Right ventricle myocardium superior (tissue), 1 donor: ENCODE measurements at places on chromosomes 13 and 19. TPM values are rescaled to one million over a fixed set of nuclear protein-coding genes. Genes with fewer than 3 reads are reported as not detected.
A peak's percentile ranks its signal among the peaks of the same experiment; 100 is the strongest.

- DNase-seq = peak; percentile 70
Measured at GRCh38 chr19:47097396-47098201, 16.0 kb downstream of the ZC3H4 start.

The TEX101 gene
- not detected for total RNA-seq

The BSPH1 gene
- total RNA-seq = not detected

- DNase-seq = no peak
Measured at GRCh38 chr19:28386470-28386869, 826.5 kb downstream of the UQCRFS1 start.

The PCP2 gene
- total RNA-seq = 3.9 TPM

The TMC4 gene
- total RNA-seq = 0.91 TPM

The RPS28 gene
- total RNA-seq = 1,119 TPM

DNA sequence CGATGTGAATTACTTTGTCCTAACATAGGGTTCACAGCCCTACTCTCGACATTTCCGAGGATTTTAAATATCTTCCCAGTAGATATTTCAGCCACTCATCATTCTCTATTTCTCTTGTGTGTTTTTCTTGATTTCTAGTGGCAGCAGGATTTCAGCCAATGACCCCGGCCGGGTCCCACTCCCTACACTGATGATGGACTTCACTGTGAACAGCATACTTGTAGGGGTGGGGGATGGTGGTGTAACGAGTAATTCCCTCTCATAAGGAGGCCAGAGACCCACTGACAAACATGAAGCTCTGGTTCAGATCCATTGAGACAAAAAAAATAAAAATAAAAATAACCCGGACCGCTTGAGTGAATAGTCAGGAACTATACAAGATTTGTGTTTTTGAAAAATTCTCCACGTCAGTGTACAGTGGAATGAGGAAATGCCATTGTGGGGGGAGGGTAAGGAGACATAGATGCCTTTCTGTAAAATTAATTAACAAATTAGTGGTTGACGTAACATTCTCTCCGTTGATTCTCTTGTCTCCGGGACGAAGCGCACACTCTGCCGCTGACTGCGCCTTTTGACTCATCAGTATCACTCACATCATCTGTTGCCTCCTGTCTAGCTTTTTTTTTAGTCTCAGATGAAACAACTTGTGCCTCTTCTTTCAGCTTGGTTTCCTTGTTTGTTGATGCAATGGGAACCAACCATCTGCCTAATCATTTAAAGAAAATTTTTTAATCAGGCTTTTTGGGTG, 48.8 kb upstream of the IRS2 start:
- DNase-seq = no peak

- DNase-seq = peak; percentile 86
Measured at GRCh38 chr19:55088543-55089341, 13.1 kb downstream of the EPS8L1 start.

The NCLN gene
- 24.9 TPM for total RNA-seq

The TMEM221 gene
- 0.11 TPM for total RNA-seq

DNA sequence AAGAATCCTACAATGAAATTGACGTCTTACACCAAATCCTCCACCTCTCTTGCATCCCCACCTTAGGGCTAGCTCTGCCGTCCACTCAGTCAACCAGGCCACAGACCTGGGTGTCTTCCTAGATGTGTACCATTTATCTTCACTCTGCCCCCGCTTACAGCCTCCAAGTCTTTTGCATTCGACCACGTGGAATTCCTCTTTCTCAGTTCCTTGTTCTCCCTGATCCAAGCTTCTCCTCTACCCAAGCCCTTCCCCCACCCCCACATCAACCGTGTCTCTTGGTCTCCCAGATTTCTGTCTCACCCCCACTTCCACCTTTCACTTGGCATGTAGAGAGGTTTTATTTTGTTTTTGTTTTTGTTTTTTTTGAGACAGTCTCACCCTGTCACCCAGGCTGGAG, 1.2 kb upstream of the DMWD start:
- DNase-seq = no peak

The MISP gene
- total RNA-seq = not detected

GRCh38 chr19:42202290-42202880, 15.1 kb downstream of the DEDD2 start:
- no peak for DNase-seq

The PBX4 gene
- total RNA-seq = not detected

- no peak for DNase-seq
Measured at GRCh38 chr13:61797397-61797796, 381.7 kb upstream of the PCDH20 start.

GRCh38 chr19:10211691-10212090, 16.9 kb upstream of the DNMT1 start:
- no peak for DNase-seq

DNA sequence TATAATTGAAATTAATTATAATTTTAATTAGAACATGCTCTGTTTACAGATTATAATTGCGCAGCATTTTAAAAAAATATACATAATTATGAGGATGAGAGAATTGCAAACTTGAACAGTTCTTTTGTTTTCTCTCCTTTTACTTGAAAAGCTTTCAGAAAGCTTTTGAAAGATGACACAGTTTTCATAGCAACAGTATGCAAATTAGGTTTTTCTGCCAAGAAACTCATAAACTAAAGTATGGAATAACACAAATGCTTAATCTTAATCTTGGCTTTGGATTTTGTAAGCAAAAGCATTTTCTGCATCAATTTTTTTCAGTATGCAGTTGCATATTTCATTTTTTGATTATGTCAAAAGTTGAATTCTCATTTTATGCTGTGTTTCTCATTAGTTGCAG, 32.8 kb upstream of the AKAP11 start:
- no peak for DNase-seq

GRCh38 chr19:4847190-4847973, 15.9 kb upstream of the TICAM1 start:
- DNase-seq = no peak

- DNase-seq = no peak
Measured at GRCh38 chr13:108226184-108226583, 8.0 kb downstream of the ABHD13 start.

GRCh38 chr13:109636736-109637135, 149.6 kb downstream of the IRS2 start:
- DNase-seq = no peak

GRCh38 chr13:95652821-95653220, 8.3 kb upstream of the DZIP1 start:
- no peak for DNase-seq

The OR10H1 gene
- not detected for total RNA-seq

The RUVBL2 gene
- 41.7 TPM for total RNA-seq

The KIR3DL1 gene
- total RNA-seq = not detected
